Fibroblast of skin of right biceps (primary cell): ENCODE measurements at places on chromosomes 3 and 15.

DNA sequence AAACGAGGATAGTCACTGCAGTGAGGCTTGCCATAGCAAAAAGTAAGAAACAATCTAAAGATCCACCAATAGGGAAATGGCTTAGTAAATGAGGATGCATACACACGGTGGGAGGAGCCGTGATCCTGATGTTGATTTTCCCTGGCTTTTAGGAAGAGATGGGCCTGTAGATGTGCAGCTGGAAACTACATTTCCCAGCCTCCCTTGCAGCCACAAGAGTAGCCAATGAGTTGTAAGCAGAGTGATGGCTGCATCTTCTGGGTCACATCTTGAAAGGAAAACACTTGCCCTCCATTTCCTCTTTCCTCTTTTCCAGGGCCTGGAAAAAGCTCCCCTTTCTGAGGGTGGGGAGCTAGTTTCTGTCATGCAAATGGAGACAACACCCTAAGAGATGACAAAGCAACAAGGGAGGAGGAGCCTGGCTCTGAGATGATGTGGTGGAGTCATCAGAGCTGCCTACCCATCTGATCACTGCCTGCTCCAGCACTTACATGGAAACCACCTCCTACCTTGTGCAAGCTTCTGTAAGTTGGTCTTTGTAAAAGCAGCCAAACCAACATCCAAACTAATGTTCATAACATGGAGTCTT lies 139.1 kb downstream of the TLE3 start:
- peak; percentile 8 for DNase-seq

GRCh38 chr3:101690972-101691371 lies 4.5 kb upstream of the RPL24 start:
- DNase-seq: no peak

DNA sequence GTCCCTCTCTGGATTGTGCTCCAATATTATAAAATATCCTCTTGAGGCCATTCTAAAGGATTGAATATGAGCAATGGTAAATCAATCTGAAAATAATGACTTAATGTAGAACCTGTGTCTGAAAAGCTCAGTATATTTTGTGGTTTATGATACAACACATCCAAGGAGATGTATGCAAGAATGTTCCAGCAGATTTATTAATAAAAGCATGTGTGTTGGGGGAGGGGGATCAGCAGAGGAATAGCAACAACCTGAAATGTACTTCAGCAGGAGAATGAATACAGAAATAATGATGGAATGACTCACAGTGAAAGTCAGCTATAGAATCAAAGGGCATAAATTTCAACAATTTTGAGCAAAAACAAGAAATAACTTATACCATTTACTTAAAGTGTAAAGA lies 56.7 kb upstream of the NUDT16 start:
- DNase-seq: peak; percentile 57

- DNase-seq: no peak
Measured at GRCh38 chr3:188516515-188516914, 362.6 kb downstream of the LPP start.

DNA sequence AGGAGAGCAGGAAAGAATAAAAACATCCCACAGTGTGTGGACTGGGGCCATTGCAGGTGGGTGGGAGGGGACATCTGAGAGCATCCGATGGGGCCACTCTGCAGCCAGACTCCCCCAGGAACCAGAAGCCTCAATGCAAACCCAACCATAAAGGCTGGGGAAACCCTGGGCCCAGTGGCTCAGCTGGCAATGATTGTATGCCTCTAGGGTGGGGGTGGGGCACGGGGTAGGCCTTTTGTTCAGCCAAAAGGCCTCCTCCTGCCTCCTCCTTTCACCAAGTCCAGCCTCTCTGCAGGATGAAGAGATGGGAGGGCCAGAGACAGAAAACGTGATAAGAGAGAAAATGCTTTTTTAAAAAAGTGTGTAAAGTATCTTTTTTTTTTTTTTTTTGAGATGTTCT lies 45.5 kb upstream of the HERC1 start:
- DNase-seq: no peak

DNA sequence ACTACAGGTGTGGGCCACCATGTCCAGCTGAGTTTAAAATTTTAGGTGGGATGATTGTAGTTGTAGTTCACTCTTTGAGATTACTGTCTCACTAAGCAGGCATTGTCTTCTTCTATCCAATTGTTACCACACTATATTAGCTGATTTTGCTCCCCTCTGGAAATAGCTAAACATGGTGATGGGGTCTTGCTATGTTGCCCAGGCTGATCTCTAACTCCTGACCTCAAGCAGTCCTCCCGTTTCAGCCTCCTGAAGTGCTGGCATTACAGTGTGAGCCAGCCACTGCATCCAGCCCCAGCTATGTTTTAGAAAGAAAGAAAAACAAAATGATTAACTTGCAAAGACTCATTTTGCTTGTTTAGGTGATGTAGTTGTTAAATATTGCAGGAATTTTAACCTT lies 30.6 kb downstream of the YEATS2 start:
- no peak for DNase-seq

DNA sequence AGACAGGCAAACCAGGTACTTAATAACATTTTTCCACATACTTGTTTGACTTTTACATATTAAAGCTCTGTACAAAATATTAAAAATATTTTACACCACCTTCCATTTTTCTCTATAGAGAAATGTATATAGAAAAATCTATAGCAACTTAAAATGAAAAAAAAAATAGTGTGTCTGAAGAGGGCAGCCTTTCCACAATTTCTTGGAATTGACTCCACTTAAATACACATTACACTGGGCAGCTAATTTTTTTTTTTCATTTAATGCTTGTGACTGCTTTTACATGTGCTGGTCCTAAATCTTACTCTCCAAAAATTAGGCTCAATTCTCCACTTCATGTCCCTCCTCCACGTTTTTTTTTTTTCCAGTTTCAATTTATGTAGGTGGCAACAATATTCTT lies 427.0 kb upstream of the RBMS3 start:
- peak; percentile 26 for DNase-seq

DNA sequence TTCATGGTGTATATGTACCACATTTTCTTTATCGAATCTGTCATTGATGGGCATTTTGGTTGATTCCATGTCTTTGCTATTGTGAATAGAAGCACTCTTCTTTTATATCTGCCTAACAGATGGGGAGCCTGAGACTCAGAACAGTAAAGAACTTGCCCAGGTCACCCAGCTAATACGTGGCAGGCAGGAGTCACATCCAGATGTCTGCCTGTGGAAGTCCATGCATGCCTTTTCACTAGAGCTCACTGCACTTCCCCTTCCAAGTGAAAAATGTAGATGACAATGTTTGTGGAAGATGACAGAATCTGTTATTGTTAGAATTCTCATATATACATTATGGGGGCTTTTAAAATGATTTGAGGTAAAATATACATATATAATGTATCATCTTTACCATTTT lies 165.0 kb downstream of the PDZRN3 start:
- no peak for DNase-seq

DNA sequence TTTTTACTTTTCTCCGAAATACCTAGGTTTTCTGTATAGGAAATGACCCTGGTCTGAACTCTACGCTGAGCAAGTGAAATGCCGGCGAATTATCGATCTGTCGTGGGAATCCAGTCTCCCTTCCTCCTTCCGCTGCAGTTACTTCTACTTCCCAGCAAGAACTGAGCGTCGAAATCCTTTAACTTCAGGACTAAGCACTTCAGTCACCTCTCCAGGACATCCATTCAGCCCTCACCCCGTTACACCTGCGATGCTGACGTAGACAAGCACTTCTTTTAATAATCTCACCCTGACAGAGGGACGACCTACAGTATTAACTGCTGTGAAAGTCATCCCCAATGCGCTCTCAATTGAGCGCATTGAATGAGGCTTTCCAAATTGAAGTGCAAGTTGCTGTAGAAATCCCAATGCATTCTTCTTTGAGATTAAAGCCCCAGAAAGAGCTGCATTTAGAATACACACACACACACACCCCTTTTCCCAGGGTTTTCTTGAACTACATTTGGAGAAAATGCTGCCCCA lies 1.3 kb downstream of the TOP2B start:
- peak; percentile 9 for DNase-seq
